ENCODE measurements at places on chromosomes 12 and 14. TPM values are rescaled to one million over a fixed set of nuclear protein-coding genes. Genes with fewer than 3 reads are reported as not detected.

DNA sequence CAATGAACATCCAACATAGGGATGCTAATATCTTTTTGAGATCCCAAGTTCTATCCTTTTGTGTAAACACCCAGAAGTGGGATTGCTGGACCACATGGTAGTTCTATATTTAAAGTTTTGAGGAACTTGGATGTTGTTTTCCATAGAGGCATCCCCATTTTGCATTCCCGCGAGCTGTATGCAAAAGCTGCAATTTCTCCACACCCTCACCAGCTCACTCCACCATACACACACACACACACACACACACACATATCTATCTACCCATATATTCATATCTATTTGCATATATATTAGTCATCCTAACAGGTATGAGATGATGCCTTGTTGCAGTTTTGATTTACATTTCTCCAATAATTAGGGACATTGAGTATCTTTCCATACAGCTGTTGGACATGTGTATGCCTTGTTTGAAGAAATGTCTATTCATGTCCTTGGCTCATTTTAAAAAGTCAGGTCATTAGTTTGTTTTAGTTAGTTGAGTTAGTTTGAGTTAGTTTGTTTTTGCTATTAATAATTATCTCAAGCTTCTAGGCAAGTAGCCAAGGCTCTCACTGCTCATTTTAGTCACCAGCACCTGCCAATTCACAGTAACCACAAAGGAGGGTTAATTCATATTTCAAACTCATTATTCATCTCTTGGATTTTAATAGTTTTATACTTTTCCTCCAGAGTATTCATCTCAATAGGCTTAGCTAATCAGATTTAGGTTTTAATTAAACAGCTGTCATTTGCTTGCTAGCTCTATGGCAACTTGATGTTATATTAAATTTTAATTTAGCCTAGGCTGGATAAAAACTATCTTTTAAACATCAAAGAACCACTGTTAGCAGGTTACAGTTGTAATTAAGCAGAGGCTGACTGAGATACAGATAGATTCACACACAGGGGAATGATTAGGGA, 1435.9 kb upstream of the TMEM132C start:
- no peak for DNase-seq

- no peak for DNase-seq
Measured at GRCh38 chr14:21924479-21924878, 250.9 kb upstream of the OR4E1 start.

DNA sequence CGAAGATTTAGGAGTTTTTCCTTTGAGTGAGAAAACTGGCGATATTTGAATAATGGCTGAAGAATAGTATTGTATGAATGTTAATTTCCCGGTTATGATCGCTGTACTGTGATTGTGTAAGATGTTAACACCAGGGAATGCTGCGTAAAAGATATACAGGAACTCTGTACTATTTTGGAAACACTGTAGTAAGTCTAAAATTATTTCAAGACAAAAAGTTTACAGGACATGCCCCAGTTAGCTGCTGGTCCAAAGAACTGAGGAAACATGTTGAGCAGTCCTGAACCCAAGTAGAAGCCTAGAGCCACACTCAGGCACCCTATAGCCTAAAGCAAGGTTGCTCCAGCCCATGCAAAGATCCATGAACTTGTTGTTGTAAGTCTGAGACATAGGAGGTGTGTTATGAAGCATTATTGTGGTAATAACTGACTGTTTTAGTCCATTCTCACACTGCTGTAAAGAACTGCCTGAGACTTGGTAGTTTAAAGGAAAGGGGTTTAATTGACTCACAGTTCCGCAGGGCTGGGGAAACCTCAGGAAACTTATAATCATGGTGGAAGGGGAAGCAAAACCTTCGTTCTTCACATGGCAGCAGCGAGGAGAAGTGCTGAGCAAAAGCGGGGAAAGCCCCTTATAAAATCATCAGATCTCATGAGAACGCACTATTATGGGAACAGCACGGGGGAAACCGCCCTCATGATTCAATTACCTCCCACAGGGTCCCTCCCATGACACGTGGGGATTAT, 99.8 kb upstream of the RESF1 start:
- no peak for DNase-seq

Gene TPI1
- 211 TPM for total RNA-seq

- DNase-seq, result no peak
Measured at GRCh38 chr12:95838125-95838524, 20.6 kb upstream of the SNRPF start.

Data from pancreas (tissue), 10 donors.